Hepatic stellate cell (primary cell): ENCODE measurements at places on chromosomes 12 and 14.

DNA sequence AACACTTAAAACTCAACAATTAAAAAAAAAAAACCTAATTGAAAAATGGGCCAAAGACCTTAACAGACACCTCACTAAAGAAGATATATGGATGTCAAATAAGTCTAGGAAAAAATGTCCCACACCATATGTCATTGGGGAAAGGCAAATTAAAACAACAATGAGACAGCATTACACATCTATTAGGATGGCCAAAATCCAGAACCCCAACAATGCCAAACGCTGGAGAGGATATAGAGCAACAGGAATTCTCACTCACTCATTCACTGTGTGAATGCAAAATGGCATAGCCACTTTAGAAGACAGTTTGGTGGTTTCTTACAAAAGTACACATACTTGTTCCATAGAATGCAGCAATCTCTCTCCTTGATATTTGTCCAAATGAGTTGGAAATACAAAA lies 173.7 kb downstream of the SLC25A21 start:
- no peak for DNase-seq

- DNase-seq = no peak
These were observed 766.2 kb downstream of the MED13L start for GRCh38 chr12:115511305-115511704.

- DNase-seq = peak; percentile 14
These were observed 44.5 kb downstream of the ASCL4 start for GRCh38 chr12:107818984-107819383.

GRCh38 chr14:98945611-98946570 lies 326.1 kb downstream of the BCL11B start:
- DNase-seq = no peak

- DNase-seq = no peak
These were observed 34.1 kb downstream of the ZNF664 start for GRCh38 chr12:124006846-124007713.

GRCh38 chr14:105384605-105385321 lies 13.6 kb upstream of the TEX22 start:
- DNase-seq = no peak

DNA sequence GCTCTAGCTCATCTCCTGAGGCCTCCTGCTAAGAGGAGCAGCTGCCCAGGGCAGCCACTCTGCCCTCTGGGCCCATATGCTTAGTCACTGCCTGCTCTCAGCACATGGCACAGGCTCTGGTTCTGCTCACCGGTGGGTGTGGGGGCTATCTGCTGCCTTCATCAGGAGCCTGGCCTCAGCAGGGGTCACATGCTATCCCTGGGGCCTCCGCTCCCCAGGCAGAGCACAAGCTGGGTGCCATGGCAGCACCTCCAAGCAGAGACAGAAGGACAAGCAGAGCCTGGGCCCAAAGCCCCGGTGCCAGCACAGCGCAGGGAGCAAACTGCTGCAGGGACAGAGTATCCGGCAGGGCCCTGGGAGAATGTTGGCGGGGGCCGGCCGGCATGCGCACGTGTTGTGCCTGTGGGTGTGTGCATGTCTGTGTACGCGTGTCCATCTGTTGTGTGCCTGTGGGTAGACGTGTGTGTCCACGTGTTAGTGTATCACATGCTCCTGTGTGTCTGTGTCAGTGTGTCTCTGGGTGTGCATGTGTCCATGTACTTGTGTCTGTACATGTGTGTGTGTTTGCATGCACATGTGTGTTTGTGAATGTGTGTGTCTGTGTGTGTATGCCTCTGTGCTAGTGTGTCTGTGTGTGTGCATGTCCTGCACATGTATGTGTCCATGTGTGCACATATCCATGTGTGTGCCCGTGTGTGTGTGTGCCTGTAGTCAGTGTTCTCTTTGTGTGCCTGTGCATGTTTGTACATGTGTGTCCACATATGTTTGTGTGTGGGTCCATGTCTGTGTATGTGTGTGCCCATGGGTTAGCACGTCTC lies 326.9 kb downstream of the TMEM121 start:
- DNase-seq = no peak

GRCh38 chr12:130574402-130574801 lies 141.7 kb downstream of the RIMBP2 start:
- no peak for DNase-seq

GRCh38 chr14:101183376-101184103 lies 280.0 kb upstream of the RTL1 start:
- DNase-seq = no peak

GRCh38 chr12:38903596-38903995 lies 1.8 kb downstream of the CPNE8 start:
- no peak for DNase-seq

DNA sequence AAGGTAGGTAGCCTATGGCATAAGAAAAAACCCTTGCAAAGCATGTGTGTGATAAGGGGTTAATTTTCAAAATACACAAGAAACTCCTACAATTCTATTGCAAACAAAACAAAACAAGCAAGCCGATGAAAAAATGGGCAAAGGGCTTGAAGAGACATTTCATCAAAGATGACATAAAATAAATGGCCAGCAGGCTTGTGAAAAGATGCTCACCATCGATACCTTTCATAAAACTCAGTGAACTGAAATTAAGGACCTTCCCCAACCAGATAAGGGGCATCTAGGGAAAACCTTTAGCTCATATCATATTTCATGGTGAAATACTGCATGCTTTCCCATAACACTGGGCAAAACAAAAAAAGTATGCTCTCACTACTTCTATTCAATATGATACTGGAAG lies 131.2 kb downstream of the PPM1H start:
- no peak for DNase-seq

GRCh38 chr14:68135566-68135965 lies 316.0 kb downstream of the RAD51B start:
- DNase-seq = no peak

GRCh38 chr14:100675699-100676684 lies 50.7 kb upstream of the DLK1 start:
- peak; percentile 42 for DNase-seq

- no peak for DNase-seq
These were observed 11.0 kb upstream of the LALBA start for GRCh38 chr12:48580831-48581230.

GRCh38 chr12:57603815-57604453 lies 690 bp upstream of the DTX3 start:
- DNase-seq = no peak

DNA sequence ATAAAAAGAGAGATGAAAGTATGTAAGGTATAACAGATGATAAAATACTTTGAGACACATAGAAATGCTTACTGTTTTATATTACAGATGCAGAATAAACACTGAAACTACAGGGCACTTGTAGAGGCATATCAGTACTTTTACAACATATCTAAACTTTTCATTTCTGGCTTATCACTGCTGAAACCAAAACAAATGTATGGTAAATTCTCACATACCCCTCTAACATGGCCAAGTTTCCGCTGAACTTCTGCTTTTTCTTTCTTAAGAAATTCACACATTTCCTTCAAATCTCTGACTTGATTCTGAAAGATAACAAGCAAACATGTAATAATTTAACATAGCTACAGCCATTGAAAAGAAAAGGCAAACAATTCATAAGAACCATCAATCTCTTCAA lies 33.3 kb upstream of the C12orf50 start:
- DNase-seq = no peak

GRCh38 chr14:58082011-58082410 lies 70.0 kb downstream of the ARMH4 start:
- DNase-seq = no peak

DNA sequence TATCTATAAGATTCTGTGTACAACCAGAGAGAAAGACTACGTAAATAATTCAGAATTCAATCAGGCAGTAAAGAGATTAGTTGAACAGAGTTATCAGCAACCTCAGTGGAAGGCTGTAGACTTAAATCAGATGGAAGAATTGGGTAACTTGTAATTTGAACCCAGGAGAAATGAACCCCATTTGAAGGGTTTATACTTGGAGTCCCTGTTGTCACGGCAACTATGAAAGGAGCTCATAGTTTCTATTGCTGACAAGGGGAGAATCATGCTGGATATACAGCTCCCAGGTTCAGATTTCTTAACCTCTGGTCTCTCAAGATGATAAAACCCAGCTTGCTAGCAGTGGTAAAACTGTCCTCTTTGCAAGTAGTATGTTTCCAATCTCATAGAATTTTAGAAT lies 54.4 kb upstream of the BMP4 start:
- no peak for DNase-seq

DNA sequence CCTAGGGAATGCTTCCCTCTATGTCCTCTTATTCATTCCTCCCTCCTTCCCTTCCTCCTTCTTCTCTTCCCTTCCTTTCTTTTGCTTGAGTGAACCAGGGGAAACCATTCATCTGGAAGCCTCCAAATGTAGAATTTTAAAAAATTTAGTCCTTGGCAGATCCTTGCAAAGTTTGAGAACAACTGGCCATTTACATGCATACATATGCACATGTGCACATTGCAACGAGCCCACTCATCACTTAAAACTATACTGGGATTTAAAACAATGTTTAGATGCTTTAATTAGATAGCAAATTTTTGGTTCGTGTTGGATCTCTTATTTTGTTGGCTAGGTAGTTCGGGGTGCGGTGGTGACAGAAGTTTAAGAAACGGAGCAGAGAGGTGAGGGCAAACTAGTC lies 68.0 kb upstream of the HMGA2 start:
- DNase-seq = no peak

GRCh38 chr12:24724814-24725213 lies 224.1 kb downstream of the BCAT1 start:
- no peak for DNase-seq

GRCh38 chr12:70561550-70561949 lies 75.7 kb downstream of the PTPRB start:
- DNase-seq = no peak

GRCh38 chr14:68962681-68963080 lies 16.4 kb downstream of the ACTN1 start:
- no peak for DNase-seq

DNA sequence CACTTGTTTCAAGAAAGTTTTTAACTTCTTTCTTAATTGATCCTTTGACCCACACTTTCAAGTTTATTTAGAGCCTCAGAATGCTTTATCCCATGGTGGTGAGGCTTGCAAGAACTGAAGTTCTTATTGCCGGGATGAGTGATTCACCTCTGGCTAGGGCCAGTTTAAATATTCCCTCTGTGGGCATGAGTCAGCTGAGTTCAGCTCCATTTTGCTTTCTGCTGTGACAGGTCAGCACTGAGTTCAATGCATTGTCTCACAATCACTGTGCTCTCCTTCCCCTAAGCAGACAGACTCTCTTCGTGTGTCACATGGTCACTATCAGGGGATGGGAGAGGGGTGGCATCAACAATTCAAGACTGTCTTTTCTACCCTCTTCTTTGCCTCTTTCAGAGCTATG lies 514.6 kb upstream of the FBXO33 start:
- no peak for DNase-seq

- DNase-seq = peak; percentile 60
These were observed at the start of gene AKT1 for GRCh38 chr14:104794993-104795780. TSS of gene AKT1 (minus strand) at chr14:104795748. CDS start at chr14:104792643, 3,105 bp downstream.

DNA sequence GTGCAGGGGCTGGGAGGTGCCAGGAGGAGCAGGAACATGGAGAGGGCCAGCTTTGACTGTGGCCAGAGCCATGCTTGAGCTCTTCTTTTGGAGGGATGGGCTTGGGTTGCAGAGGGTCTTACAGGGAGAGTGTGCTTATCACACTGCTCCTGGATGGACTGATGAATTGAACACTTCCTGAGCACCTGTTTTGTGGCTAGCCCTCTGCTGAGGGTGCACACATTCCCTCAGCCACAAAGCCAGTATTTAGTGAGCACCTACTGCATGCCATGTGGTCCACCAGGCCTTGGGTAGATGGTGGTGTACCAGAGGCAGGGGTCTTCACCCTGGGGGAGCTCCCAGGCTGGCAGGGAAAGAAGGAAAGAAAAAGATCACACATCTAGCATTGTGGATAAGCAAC lies 118.9 kb downstream of the SLC25A47 start:
- no peak for DNase-seq

DNA sequence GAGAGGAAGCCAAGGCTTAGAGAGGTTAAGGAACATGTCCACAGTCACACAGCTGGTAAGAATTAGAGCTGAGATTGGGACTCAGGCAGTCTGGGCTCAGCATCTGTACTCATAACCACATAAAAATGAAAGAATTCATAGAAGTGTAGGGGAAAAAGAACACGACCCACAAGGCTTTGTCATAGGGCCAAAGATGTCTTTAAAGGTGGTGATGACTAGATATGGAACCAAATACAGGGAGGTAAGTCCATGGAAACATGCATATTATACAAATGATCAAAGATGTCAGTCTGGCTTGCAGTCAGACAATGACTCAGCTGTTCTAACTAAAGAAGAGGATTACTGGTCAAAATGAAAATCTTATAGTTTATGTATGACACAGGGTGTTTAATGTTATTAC lies 7.2 kb upstream of the SSPN start:
- no peak for DNase-seq

GRCh38 chr14:32230181-32230580 lies 27.1 kb upstream of the RNU6-8 start:
- peak; percentile 19 for DNase-seq

GRCh38 chr12:45354399-45354798 lies 138.5 kb downstream of the ANO6 start:
- no peak for DNase-seq

- DNase-seq = no peak
These were observed 124.5 kb downstream of the NCOR2 start for GRCh38 chr12:124442772-124443445.

GRCh38 chr12:102977945-102978706 lies 20.7 kb downstream of the ASCL1 start:
- DNase-seq = no peak

DNA sequence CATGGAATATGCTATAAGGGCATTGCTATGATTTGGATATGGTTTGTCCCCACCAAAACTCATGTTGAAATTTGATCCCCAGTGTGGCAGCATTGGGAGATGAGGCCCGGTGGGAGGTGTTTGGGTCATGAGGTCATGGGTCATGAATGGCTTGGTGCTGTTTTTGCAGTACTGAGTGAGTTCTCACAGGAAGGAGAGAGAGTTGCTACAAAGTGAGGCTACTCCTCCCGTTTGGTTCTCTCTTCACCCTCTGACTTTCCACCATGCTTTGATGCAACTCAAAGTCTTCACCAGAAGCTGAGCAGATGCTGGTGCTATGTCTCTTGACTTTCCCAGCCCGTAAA lies 388.1 kb upstream of the TMPO start:
- DNase-seq = no peak

DNA sequence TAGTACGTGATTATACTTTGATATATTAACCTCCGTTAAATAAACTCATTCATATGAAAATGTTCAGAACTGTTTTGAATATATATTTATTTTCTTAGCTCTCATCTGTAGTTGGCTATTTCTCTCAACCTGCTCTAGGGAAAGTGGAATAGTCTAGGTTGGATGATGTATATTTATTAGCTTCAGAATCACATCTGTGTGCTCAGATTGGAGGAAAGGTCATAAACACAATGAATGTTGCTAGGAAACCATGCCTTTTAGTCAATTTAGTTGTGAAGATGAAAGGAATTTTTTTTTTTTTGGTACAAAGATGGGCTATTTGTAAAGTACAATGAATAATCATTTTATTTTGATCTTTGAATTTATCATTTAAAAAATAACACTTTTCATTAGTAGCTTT lies 439.1 kb downstream of the FOXG1 start:
- DNase-seq = no peak

GRCh38 chr12:23088594-23088993 lies 463.6 kb downstream of the ETNK1 start:
- DNase-seq = no peak

- DNase-seq = peak; percentile 57
These were observed 8.5 kb downstream of the ZFYVE21 start for GRCh38 chr14:103724116-103724515.

- peak; percentile 35 for DNase-seq
These were observed 37.3 kb downstream of the AKAP6 start for GRCh38 chr14:32366256-32366879.
